Ascending aorta (tissue), 2 donors: ENCODE measurements at places on chromosomes 2 and 18.

GRCh38 chr18:6010284-6010683, 115.0 kb upstream of the TMEM200C start:
- DNase-seq, result no peak

GRCh38 chr18:75727456-75727855, 300.0 kb upstream of the SMIM21 start:
- no peak for DNase-seq

- DNase-seq, result no peak
These were observed 54.4 kb upstream of the SLC14A2 start for GRCh38 chr18:45560870-45561269.

DNA sequence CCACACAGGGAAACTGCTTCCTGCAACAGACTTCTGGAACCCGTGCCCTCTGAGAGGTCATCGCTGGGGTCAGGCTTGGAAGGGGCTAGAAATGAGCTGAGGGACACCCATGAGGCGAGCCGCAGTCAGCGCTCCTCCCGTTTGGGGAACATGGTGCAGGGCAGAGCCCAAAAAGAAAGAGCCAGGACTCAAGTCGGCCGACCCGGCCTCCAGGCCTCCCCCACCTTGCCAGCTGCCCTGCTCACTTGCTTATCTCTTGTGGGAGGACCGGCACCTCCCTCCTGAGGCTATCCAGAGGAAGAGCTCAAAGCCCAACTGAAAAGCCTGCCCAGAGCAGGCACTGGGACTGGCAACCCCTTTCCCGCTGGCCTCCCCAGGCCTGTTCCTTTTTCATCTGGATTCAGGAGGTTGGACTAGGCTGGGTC, 43.6 kb downstream of the SCTR start:
- DNase-seq, result no peak

DNA sequence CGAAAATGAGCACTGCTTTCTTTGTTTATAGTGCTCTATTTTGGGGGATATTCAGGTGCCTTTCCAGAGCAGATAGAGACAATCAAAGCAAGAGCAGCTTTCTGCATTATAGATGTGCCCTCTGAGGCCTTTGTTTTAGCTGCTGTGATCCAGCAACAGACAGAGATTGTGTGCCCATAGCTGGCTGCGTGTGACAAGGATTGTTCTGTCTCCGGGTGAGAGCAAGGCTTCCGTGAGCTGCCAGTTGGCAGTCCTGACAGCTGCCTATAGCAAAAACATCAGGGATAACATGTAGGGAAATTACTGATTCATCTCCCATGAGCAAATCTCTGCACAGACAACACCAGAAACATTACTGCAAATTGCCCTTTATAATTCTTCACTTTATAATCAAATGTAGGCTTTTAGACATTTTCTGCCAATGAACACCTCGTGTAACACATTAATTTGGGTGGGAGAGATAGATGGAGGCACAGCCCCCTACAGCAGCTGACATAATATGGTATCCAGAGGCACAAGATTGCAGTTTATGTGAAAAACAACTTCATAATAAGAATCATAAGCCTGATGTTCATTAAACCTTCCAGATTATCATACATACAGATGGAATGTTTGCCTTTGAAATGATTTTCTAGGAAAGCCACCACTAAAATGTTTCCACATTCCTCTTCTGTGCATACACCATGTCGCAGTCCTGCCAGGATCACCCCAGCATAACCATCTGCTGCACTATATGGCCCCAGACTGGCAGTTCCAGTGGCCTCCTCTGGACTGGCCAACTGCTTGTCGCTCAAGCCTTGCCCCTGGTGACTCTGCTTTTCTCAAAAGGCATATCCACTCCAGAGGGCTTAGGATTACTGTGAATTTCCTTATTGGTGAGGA, 131.2 kb downstream of the TRIB2 start:
- DNase-seq, result no peak

- DNase-seq, result no peak
These were observed 9.3 kb upstream of the RNU4ATAC start for GRCh38 chr2:121521359-121521758.

DNA sequence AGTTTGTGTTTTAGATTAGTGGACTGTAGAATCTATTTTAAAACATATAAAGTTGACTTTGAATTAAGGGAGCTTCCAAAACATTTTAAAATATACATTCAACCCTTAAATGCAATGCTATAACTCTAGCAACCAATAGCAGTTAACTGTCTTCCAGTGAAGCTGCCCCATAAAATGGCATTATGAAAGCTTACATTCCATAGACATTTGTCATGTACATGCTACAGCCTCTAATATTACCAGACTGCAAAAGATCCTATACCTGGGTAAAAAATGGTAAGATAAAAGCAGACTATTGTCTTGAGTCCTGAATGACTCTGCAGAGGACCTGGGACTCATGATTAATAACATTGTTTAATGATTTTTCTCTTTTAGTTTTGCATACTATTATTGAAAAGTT, 489.4 kb downstream of the LRP1B start:
- no peak for DNase-seq

DNA sequence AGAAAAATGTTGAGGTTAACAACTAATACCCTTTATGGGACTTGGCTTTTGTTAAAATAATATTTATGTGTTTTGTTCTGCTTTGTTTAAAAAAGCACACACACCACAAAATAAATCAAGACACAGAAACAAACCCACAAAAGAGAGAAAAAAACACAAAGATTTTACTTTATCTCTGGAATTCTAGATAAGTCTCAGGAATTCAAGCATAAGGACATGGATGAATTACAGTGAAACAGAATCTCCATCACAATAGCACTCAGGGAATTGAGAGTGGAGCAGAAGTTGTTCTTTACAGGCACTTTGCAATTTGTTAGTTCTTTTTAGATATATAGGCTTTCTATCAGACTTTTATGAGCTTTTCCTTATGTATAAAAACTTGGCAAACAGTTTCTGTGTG, 360.9 kb upstream of the ZC3H15 start:
- DNase-seq, result no peak

DNA sequence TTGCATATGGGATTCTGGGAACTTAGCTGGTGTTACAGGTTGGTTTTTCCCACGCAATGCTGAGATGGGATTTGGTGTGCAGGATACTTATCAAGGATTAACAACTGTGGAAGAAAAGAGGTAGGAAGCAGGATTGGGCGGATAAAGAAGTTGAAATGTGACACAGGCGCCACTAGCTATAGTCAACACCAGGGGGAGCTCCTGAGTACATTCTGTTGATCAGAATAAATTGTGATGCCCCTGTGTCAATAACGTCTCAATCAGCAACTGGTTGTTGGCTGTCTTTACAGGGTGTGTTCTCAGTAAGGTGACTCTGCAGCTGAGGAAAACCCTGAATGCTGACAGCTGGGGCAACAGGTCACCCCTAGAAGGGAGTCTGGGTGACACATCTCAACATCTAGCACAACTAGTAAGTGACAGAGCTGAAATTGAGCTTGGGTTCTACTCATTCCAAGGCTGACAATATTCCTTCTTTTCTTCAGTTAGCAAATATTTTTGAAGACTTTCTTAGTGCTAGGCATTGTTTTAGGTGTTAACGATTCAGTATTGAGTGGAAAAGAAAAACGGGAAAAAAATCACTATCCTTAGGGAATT, 143.0 kb downstream of the ARL6IP6 start:
- no peak for DNase-seq

DNA sequence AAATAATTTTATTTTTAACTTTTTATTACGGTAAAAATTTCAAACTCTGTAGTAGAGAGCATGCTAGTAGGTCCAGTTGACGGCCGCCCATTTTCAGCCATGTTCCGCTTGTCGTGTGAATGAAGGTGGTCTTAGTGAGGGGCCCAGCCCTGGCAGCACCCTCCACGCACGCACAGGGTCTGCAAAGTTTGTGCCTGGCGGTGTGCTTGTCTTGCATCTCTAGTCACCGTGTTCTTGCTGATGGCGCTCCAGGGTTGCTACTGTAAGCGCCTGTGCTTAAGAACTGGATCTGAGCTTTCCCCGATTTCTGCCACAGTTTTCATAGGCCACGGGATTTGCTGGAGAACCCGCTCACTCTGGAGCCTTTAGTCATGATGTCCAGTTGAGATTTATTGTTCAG, 28.9 kb downstream of the LDLRAD4 start:
- no peak for DNase-seq

DNA sequence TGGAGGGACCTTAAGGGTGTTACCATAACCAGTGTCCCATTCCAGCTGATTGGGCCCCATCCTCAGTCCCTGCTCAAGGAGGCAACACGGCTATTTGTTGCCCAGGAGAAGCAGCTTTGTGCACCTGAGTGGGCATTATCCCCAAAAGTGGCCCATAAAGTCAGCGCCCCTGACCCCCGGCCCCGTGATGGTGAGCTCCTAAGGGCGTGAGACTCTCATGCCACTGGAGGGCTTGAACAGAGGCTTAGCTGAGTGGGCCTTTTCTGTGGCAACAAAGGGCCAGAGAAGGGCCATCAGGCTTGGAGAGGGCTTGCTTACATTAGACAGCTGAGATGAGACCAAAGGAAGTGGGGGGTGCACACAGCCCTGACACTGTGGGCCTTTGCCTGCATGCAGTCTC, 99.2 kb upstream of the RAB6C start:
- peak; percentile 50 for DNase-seq

DNA sequence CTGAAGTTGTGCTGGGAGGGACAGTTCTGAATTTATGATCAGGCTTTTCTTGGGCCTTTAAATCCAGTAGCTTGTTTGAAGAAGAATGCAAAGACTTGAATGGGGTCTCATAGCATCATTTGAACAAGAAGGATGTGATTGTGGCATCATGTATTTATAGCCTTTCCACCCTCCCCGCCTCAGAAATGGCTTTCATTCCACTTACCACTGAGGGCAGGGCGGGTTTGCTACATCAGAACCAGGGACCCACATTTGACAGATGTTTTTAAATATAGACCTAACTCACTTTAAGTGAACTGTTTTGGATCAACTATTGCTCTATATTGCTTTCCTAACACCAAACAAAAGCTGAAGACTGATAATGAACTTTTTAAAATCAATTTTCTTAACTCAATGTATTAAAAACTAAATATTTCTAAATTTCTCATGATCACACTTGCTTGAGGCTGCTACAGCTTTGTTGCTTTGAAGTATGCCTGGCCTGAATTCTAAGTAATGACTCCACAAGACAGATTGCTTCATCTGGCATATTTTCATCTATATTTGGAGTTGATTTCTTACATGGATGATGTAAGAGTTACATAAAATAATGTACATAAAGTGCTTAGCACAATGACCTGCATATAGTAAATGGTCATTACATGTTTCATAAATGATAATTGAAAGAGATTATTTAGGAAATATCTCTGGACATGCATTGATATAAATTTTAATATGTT, 1552.9 kb upstream of the SLC39A10 start:
- no peak for DNase-seq

DNA sequence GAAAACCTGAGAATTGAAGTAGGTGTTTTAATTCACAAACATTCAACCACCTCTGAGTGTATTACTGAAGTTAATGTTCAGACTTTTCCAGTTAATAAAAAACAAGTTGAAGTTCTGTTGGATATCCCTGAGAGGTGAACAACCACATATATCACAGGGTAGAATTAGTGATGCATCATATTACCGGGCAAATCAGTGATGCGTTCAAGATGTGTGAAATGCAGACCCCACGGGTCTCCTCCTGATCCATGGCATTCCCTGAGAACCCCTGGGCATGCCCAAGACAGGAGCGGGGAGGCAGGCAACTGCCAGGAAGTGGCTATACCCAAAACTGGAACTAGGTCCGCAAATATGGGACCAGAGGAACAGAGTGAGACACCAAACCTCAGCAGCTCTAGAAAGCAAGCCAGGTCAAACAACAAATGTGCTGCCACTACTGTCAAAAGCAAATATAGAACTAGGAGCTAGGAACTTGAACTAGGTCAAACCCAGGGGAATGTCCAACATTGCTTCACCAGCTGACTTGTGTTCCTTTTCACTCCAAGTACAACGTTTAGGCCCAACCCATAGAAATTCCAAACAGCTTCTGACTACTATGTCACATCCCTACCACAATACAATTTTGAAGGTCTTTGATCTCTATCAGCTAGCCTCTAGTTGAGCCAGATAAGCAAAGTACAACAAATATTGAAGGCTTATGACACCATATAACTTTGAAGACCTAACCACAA, 20.2 kb downstream of the PSTPIP2 start:
- no peak for DNase-seq

DNA sequence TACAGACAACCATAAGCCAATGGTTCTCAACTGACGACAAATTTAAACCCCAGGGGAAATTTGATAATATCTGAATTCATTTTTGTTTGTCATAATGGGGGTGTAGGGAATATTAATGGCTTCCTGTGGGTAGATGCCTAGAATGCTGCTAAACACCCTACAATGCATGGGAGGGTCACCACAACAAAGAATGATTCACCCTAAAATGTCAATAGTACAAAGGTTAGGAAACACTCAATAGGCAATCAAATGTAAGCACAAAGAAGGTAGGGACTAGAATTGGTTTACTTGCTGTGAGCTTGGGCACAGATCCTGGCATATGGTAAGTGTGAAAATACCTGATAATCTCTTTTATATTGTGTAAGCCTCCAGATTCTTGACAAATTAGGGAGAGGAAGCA, 20.1 kb upstream of the FANCL start:
- DNase-seq, result no peak

DNA sequence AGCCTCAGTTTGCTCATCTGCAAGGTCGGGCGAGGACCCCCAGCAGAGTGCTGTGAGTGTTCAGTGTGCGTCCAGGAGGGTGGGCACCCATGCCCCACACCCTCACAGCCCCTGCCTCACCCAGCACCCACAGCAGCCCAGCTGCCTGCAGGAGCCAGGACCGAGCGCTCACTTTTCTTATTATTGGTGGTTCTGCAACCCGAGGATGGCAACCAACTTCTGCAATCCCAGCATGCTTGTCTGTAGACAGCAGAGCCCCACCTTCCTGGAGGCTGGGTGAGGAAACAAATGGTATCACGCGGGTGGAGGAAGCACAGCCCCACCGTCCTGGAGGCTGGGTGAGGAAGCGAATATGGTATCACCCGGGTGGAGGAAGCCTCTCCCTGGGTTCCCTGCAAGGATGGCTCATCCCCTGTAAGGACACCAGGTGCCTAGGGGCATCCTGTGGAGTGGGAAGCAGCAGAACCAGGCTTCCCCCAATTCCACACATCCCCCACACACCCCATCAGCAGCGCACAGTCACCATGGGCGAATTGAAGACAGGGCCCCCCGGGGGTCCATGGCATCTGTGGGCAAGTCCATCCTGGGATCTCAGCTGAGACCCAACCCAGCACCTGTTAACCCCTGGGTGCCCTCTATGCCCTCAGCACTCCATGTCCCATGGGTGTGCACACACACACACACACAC, 220.5 kb upstream of the RAB6C start:
- DNase-seq, result peak; percentile 66

DNA sequence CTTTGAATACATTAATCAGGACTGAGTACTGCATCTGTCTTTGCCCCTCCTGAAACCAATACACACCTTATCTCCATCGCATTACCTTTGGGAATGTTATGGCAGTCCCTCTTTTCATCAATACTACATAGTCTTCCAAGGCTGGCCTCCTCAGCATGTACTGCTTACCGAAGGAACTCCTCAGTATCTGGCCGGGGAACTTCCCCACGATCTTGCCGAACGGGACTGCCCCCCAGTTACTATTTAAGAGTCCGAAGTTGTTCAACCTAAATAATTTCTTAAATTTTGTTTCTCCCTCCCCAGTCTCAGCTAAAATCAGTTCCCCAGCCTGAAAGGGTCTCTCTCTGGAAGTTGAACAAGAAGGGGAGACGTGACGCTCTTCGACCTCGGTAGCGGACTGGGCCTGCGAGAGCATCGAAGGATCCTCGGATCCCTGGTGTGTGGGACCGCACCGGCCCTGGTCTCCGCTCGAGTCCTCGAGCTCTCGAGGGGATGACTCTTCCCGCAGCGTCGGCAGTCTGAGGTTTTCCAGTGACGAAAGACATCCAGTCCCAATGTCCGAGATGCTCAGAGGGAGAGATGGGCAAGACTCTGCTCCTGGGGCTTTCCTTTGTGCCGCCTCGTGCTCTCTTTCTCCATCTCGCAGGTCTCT, 489 bp downstream of the TRMT61B start:
- DNase-seq, result no peak
